Suprapubic skin (tissue), 4 donors: ENCODE measurements at places on chromosomes 4 and X.

GRCh38 chr4:146640465-146641061, 1.9 kb downstream of the POU4F2 start:
- DNase-seq = no peak

DNA sequence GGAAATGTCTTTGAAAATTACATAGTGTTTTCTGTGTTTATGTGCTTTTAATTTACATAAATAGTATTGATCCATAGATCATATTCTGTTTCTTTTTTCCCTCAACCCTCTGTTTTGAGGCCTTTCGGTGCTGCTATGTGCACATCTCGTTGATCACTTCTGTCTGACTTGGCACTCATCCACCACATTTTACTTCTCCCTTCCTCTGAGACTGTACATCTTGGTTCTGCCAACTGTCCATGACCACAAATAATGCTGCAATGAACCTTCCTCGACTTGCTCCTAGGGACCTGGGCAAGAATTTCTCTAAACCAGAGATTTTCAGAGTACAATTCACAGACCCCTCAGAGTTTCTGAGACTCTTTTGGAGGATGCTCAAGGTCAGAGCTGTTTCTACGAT, 74.4 kb downstream of the RTL5 start:
- DNase-seq = no peak

- no peak for DNase-seq
Observed at GRCh38 chr4:114267976-114268375, 288.5 kb upstream of the ARSJ start.

- DNase-seq = no peak
Observed at GRCh38 chr4:88830598-88830997, 133.0 kb upstream of the NAP1L5 start.

- DNase-seq = no peak
Observed at GRCh38 chrX:21926116-21926515, 14.4 kb upstream of the SMS start.

DNA sequence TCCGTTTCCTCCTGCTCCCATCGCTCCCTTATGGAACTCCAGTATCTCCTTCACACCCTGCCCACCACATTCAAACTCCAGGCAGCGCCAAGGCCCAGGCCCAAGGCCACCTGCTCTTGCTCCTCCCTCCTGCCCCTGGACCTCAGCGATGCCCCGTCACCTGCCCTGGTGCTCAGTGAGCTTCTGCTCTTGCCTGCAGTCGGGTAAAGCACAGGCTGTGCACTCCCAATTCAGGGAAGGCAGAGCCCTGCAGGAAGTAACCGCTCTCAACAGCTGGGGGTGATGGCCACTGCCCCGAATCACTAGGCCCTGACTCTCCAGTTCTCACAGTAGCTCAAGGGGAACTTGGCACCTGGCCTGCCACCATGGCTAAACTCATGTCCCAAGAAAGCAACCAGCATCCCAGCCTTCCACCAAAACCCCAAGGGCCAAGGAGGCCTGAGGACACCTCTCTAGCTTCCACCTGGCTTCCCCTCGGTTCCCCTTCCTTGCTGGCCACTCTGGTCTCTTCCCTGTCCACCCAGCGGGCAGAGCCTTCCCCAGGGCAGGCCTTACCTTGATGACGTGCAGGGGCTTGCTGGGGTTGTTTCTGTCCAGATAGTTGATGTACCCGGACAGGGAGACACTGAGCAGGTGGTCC, 29.3 kb downstream of the WDR1 start:
- no peak for DNase-seq

DNA sequence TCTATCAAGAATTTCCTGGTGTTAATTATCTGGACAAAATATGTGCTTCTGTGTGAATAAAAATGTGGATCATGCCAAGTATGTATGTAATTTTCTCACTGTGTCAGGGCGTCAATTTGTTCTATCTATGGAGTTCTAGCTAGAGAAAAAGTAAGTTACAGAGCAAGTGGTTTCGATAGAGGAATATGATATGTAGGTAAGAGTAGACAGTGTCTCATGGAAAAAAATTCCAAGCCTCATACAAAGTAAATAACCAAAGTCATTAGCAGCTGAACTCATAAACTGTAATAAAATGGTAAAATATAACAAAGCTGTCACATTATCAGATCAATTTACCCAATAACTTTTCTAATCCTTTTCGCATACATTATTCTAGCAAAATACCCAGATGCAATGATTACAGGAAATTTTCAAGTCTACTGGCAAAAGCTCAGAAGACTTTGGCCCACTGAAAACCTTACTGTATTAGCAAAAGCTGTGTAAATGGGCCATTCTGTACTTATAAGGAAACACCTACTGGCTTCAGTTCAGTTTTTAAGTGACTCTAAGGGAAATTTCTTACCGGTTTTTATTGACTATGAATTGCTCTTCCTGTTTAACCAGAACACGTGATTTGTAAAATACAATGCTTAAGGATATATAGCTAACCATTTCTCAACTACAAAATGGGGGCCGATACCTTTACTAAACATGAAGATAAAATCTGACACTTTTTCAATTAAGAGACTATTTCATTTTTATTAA, 121.0 kb upstream of the ARSJ start:
- DNase-seq = no peak

GRCh38 chr4:163548481-163549243, 54.2 kb downstream of the TMA16 start:
- no peak for DNase-seq

DNA sequence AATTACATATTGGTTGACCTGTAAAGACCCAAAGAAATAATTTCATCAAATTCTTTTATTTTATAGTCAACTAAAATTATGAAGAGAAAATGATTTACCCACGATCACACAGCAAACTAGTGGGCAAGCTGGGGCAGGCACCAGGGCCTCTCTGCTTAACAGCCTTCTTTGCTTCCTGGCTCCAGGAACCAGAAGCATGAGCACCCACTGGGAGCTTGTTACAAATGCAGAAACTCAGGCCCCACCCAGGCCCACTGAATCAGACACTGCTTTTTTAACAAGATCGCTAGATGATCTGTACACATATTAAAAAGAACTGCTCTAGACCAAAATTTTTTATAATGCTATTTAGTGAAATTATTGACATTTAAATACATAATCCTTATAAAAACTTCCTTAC, 95.0 kb downstream of the GEMIN8 start:
- DNase-seq = no peak

- no peak for DNase-seq
Observed at GRCh38 chr4:153521999-153522801, 56.0 kb downstream of the TMEM131L start.

DNA sequence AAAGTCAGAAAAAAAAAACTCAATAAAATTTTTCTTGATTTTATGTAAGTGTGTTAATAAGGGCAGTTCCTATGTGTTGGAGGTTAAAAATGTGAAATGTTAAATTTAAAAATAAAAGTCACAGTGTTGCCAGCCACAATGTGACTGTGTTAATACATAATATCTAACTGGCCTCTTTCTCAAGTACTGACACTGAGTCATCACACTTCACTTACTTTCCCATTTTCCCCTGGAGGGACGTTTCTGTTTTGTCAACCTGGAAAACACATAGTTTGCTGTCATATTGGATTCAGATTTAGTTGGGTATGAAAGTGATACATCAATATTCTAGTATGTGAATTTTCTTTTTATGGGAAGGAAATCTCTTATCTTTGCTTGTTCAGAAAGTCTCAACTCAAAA, 46.4 kb downstream of the ARHGEF38 start:
- DNase-seq = no peak

DNA sequence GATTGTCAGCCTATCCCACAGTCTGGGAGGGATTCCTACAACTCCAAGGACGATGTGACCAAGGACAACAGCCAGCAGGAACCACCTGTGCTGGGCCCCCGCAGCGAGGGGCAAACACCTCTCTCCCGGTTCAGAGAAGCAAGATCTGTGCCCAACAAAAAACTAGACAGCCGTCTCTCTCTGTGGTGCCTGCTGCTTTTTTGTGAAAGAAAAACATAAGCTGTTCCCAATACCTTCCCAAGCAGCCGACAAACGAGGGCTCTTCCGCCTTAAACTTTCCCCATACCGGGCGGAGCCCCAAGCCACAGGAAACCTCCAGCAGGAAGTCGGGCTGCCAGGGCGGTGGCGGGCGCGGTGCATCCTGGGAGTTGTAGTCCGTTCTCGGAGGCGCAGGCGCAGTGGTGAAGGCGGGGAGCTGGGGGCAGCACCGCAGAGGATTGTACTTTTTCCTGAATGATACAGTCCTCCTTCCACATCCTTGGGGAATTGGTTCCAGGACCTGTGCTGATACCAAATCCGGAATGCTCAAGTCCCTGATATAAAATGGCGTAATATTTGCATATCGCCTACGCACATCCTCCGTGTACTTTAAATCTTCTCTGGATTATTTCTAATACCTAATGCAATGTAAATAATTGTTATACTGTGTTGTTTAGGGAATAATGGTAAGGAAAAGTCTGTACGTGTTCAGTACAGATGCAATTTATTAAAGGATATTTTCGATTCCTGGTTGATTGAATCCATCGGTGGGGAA, 63.1 kb upstream of the IRF2 start:
- peak; percentile 99 for DNase-seq

- DNase-seq = no peak
Observed at GRCh38 chr4:151628001-151628608, 132.7 kb downstream of the GATB start.

DNA sequence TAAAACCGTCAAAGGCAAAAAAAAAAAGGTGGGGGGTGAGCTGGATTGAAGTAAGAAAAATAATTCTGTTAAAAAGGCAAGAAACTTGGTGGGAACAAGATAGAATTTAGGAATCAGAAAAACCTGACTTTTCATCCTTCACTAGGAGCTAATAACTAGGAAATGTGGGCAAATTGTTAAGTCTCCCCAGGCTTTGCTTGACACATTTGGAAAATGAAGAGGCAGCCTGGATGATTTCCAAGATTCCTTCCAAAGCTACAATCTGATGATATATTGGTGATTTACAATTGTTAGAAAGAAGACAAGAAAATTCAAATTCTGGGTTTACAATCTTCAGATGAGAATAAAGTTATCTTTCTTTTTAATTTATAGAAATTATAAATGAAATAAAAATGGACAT, 1062.5 kb downstream of the ADGRL3 start:
- no peak for DNase-seq

DNA sequence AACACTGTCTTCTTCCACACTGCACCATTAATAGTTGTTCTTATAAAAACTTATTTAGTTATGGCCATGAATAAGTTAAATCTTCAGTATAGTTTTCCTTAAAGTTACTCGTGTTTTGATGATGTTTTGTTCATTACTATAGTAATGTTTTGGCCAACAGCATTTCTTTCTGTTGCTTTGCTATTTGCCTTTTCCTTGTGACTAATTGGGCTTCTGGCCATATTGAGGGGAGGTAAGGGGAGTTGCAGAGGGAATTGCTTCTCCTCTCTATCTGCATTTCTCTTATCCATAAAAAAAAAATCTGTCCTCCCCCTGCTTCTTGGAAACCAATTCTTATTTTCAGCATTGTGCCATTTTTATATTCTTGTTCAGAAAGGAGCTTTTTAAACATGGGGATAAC, 42.7 kb upstream of the ZCCHC12 start:
- DNase-seq = no peak

GRCh38 chrX:74162199-74162598, 141.8 kb upstream of the ZCCHC13 start:
- no peak for DNase-seq

- peak; percentile 73 for DNase-seq
Observed at GRCh38 chrX:40651620-40652223, 4.4 kb upstream of the CXorf38 start.

GRCh38 chr4:952881-953573, 20.3 kb downstream of the DGKQ start:
- DNase-seq = no peak

DNA sequence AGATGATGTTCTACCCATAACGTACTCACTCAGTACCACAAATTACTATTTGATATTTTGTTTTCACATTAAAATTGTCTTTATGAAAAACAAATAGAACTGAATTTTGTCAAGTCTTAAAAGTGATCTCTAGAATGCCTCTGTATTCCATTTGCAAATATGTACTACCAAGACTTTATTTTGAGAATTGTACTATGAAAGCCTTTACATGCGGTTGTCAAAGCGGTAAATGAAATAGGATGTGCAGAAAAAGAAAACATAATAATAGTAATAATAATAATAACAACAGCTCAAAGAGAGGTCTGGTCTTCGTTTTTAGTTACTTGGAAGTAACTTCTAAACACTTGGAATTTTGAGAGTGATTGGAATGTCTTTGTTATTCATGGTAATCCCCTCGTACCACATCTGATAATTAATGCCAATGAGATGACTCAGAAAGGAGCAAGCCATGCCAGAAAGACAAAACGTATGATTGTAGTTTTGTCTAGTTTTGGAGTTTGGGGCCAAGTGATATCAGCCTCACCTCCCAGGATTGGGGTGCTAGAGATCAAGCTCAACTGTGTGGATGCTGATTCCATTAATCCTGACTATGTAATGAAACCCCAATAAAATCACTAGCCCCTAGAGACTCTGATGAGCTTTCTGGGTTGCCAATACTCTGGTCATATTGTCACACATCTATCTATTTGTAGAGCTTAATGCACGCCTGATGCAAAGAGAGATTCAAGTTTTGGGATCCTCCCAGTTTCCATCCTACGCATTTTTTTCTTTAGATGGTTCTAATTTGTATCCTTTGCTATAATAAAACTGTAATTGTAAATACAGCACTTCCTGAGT, 20.2 kb upstream of the CTSO start:
- DNase-seq = no peak

GRCh38 chr4:122857160-122857559, 30.5 kb downstream of the FGF2 start:
- no peak for DNase-seq

GRCh38 chr4:163245044-163245728, 78.5 kb upstream of the NAF1 start:
- no peak for DNase-seq

- DNase-seq = no peak
Observed at GRCh38 chr4:159384632-159385031, 281.8 kb downstream of the RAPGEF2 start.
